ENCODE measurements at places on chromosomes 12 and 14.

DNA sequence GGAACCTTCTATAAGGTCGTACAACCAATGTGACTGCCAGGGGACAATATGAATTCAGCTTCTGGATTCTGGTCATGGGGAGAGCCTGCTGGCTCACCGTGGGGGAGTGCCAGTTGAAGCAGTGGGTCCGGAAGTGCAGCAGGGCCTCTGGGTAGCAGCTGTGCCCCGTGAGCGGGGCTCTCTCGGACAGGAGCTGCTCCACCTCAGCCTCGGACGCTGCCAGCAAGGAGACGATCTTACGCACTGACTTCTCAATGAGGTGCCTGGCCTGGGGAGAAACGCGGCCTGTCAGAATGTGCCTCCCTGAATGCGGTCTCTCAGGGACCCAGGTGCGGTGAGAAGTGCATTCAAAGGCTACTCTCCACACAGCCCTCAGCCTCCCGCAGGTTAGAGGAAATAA is 42.0 kb downstream of the LGMN start:
- DNase-seq: no peak

DNA sequence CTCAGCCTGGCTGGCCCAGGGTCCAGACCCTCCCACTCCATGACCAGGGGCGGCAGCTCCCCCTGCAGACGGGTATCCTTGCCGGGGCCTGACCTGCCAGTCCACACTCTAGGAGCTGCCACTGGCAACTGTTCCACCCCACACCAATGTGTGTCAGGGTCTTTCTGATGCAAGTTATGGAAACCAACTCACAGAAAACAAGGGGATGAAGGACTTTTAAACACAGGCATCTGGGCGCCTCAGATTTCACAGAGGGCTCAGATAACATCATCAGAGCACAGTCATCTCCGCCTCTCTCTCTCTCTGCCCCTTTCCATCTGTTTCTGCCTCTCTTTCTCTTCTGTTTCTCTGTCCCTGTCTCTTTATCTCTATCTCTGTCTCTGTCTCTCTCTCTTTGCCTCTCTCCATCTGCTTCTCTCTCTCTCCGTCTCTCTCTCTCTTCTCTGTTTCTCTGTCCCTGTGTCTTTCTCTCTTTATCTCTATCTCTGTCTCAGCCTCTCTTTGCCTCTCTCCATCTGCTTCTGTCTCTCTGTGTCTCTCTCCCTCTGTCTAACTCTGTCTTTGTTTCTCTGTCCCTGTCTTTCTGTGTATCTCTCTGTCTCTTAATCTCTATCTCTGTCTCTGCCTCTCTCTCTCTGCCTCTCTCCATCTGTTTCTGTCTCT is 67.4 kb upstream of the FBRSL1 start:
- no peak for DNase-seq

GRCh38 chr14:26218861-26219260 is 379.0 kb downstream of the NOVA1 start:
- DNase-seq: no peak

GRCh38 chr12:65454115-65454787 is 175.8 kb downstream of the MSRB3 start:
- no peak for DNase-seq

DNA sequence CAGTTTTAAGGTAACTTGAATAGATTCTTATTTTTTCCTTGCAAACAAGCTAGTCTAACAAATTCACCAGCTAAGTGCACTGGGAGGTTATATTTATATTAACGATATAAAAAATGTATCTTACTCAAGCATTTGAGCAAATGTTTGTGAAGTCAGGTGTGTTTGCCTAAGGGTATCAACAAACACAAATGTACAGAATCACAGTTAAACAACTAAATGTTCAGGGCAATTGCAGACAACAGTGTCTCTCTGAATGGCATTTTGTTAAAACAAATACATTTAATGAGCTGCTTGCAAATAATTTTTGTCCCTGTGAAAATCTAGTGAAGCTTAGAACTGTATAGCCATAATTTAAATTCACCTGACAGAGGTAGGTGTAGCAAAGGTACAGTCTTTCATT is 28.2 kb upstream of the FLRT2 start:
- DNase-seq: no peak

- DNase-seq: peak; percentile 56
Measured at GRCh38 chr12:48618541-48618940, 48.7 kb upstream of the LALBA start.

DNA sequence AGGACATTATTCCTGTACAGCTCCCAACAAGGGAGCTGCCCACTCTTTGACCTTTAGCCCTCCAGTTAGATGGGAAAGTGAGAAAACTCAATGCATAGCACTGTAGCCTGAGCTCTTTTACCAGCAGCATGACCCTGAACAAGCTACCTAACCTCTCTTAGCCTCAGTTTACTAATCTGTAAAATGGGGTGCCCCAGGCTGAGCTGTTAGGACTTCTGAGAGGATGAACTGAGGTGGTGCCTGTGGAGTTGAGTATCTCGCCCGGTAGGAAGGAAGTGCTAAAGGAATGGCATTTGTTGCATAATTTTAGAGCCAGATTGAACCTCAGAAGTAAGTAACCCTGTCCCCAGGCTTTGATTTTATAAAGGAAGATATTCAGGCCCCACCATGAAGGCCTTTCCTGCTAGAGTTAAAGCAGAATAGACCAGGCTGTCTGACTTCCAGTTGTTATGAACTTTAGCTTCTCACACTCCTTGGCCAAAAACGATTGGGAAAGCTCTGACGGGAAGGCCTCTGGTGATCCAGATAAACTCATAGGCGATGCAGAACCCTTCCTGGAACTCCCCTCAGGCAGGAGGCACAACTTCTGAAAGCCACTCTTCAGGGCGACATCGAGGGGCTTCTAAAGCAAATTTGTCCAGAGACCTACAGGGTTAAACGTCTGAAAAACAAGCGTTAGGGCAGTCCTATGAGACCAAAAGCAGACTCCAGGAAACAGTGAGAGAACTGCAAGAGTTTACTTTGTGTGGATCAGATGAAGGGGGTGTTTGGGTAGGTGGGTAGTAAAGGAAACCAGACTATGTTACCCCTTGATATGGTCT is 2.5 kb upstream of the SERPINA10 start:
- no peak for DNase-seq

DNA sequence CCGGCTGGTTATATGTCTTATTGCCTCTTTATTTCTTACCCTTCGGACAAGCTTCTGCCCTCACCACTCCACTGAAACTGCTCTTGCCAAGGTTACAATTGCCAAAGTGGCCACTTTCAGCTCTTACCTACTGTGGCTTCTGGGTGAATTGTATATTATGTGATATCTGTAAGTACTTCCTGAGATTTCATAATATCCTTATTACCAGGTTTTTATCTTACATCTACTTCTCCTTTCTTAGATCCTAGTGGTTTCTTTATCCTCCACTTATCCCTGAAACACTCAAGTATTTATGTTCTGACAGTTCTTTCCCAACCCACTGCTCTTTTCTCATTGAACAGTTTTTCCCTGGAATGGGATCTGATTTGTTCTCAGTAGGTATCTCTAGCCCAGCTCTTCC is 10.5 kb downstream of the CELA1 start:
- no peak for DNase-seq

DNA sequence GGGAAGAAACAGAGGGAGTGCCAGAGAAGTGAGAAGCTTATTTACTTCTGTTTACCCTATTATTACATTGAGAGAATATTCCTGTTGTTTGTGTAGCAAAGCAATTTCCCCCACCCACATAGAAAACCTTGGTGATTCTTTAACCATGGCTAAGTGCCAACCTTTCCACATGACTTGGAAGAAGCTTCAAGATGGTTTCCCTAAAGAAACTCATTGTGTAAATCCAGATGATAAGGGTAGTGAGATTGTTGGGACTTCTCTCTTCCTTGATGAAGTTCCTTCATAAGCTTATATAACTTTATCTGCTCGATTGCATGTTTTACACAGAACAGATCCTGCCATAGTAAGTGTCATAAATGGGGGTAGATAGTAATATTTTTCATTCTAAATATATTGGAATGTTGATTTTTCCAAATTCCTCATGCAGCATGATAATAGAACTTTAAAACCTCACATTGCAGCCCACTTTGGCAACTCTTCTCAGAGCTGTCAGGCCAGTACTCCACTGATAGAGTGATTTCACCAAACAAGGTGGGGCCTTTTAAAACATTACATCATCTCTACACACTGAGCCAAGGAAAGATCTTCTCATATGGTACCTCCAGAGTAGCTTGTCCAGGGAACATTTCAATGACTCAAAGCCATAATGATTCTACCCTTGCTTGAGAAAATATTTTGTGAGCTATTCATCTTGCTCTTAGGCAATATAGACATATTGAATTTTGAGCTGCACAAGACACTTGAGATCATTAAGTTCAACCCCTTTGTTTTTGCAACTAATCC is 47.8 kb upstream of the KIF21A start:
- no peak for DNase-seq

DNA sequence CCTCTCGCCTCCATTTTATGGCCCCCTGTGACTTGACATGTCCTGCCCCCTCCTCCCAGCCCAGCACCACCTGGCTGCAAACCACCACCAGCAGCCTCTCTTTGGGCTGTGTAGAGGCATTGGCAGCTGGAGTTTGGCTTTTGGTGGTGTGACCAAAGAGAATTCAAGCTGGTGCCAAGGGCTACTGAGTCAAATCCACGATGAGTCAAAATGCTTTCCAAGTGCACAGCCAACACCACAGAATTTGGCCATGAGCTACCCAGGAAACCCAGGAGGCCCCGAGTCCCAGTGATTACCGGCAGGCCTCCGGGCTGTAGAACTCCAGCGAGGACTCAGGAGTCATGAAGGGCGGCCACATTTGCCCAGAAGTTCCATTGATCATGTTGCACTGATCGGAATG is 53.8 kb downstream of the SCARB1 start:
- no peak for DNase-seq

DNA sequence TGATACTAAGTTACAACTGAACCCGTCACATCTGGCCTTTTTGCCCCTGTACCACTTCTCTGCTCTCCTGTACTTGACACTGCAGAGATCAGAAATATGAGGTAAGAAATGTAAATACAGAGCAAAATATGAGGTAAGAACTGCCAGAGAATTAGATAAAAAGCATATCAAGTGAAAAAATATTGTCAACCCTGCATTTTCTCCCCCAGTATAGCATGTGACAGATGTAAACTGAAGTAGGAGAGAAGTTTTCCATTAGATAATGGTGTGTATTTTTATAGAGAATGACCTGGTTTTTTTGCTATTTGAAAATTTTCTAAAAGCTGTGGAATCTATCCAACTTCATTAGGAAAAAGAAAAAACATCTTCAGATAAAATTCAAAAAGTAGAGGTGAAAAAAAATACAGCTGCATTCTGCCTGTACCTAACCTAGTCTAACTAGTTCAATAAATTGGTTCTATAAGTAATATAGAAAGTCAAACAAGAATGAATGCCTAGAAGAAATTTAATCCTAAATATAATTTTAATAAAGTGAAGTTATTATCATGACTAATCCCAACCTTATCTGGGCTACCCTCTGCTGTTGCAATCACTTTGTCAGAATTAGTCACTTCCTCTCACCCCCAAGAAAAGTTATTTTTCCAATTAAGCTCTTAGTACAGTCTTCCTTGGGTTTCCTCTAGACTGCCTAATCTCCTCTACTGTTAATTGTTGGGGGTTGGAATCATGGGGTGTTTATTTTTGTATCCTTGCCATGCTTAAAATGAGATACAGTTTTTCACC is 210.0 kb downstream of the RASSF9 start:
- no peak for DNase-seq

- no peak for DNase-seq
Measured at GRCh38 chr12:64824500-64825142, at the start of gene TBC1D30. Gene TBC1D30, plus strand, starts transcription at chr12:64824647. Its CDS starts 233 bp downstream, at chr12:64824880.

GRCh38 chr14:61429316-61429715 is 107.9 kb downstream of the PRKCH start:
- DNase-seq: no peak

- peak; percentile 36 for DNase-seq
Measured at GRCh38 chr12:96237465-96238077, 43.4 kb downstream of the ELK3 start.

DNA sequence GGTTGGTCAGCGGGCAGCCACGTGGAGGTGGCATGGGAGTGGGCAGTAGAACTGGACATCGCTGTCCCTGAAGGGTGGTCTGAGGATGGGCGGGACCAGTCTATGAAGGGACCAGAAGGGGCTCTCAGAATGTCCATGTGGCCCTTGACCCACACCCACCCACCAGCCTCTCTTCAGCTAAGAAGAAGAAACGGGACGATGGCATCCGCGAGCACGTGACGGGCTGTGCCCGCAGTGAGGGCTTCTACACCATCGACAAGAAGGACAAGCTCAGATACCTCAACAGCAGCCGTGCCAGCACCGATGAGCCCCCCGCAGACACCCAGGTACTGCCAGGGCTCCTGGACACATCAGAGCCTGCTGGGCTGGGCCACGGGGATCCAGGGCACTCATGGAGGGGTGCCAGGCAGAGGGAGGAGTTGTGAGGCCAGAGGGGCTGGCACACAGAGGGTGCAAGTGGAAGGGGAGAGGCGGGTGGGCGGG is 21.3 kb downstream of the SETD1B start:
- no peak for DNase-seq

GRCh38 chr14:63677891-63678379 is 36.3 kb upstream of the WDR89 start:
- DNase-seq: no peak

DNA sequence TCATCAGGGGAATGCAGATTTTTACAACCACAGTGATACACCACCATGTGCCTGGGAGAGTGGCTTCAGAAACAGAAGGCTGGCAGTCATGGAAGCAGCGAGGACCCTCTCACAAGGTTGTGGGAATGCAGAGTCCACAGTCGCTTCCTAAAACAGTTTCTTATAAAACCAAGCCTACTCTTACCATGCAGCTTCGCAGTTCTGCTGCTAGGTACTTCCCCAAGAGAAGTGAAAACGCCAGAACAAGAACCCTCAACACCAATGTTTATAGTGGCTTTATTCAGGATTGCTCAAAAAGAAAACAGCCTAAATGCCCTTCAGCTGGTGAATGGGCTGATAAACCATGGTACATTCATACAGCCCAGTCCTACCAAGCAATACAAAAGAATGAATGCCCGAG is 87.2 kb downstream of the DDX51 start:
- DNase-seq: no peak

- DNase-seq: no peak
Measured at GRCh38 chr12:27781680-27782079, 1.6 kb upstream of the MANSC4 start.

GRCh38 chr12:52257074-52257551 is 17.3 kb upstream of the KRT86 start:
- DNase-seq: no peak

GRCh38 chr12:88784166-88784565 is 203.9 kb upstream of the KITLG start:
- DNase-seq: no peak

- no peak for DNase-seq
Measured at GRCh38 chr12:75782069-75782581, 249.5 kb downstream of the PHLDA1 start.

DNA sequence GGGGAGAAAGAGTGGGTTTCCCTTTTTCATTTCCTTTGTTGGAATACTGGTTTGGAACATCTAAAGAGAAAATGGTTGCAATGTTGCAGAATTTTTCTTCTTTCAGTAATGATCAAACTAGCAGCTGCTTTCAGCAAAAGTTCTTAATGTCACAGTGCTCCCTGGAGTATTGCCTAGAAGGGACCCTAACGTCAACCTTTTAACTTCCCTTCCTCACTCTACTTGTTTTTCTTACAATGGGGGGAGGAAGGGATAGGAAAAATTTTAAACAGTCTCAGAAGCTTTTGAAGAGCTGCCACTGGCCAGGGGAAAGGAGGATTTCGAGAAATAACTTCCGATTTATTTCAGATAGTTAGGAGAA is 521.8 kb downstream of the MED13L start:
- DNase-seq: no peak

GRCh38 chr12:77062846-77063461 is 2.4 kb downstream of the E2F7 start:
- DNase-seq: no peak
